ENCODE measurements at places on chromosomes 4 and X.

DNA sequence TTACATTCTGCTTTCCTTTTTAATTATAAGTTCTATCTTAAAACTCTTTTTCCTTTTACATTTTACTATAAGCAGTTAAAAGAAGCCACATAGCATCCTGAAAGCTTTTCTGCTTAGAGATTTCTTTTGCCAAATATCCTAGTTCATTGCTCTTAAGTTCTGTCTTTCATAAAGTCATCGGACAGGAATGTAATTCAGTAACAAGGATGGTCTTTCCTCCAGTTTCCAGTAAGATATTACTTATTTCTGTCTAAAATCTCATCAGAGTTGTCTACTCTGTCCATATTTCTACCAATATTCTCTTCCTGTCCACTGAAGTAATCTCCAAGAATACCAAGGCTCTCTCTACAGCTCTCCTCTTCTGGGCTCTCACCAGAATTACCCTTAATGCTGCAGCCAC lies 37.5 kb upstream of the ADH1C start:
- no peak for DNase-seq

DNA sequence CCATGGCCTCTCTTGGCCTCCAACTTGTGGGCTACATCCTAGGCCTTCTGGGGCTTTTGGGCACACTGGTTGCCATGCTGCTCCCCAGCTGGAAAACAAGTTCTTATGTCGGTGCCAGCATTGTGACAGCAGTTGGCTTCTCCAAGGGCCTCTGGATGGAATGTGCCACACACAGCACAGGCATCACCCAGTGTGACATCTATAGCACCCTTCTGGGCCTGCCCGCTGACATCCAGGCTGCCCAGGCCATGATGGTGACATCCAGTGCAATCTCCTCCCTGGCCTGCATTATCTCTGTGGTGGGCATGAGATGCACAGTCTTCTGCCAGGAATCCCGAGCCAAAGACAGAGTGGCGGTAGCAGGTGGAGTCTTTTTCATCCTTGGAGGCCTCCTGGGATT lies 8.0 kb downstream of the CLDN2 start:
- no peak for DNase-seq

- DNase-seq = no peak
Measured at GRCh38 chr4:110849461-110849860, 226.6 kb upstream of the PITX2 start.

- no peak for DNase-seq
Measured at GRCh38 chr4:6470502-6471306, 1.7 kb downstream of the PPP2R2C start.

- no peak for DNase-seq
Measured at GRCh38 chr4:48939785-48940184, 33.2 kb upstream of the OCIAD2 start.

DNA sequence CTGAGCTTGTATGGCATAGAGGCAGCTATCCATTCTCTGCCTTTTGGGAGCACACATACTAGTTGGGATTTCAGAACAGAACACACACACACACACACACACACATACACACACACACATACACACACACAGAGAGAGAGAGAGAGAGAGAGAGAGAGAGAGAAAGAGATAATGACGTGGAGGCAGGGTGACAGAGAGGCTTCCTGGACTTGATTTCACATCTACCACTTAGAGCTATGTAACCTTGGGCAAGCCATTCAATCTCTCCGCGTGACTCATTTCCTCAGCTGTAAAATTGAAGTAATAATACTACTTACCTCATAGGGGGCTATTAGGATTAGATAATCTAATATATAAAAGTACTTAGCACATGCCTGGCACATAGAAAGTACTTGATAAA lies 12.3 kb upstream of the GRIA3 start:
- no peak for DNase-seq

GRCh38 chrX:140050906-140051305 lies 85.6 kb upstream of the CXorf66 start:
- no peak for DNase-seq

- DNase-seq = no peak
Measured at GRCh38 chr4:77564231-77564630, 41.4 kb upstream of the CXCL13 start.

DNA sequence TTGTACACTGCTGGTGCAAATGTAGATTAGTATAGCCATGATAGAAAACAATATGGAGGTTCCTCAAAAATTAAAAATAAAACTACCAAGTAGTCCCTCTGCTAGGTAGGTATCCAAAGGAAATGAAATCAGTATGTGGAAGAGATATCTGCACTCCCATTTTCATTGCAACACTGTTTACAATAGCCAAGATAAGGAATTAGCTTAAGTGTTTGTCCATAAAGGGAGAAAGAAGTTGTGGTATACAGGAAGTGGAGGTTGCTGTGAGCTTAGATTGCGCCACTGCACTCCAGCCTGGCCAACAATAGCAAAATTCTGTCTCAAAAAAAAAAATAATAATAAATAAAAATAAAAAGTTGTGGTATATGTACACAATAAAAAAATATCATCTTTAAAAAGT lies 325.0 kb upstream of the EMCN start:
- DNase-seq = no peak

DNA sequence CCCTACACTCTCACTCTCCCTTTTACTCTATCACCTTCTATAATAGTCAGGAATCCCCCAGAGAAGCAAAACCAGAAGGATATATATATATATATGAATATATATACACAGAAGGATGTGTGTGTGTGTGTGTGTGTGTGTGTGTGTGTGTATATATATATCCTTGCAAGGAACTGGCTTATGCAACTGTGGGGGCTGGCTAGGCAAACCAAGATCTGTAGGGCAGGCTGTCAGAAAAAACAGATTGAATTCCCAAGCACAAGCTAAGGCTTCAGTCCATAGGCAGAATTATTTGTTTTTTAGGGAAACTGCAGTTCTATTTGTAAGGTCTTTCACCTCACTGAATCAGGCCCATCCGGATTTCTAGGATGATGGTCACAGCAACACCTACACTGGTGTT lies 13.0 kb upstream of the KLHL2 start:
- no peak for DNase-seq

- DNase-seq = peak; percentile 17
Measured at GRCh38 chrX:140091125-140091886, 126.0 kb upstream of the CXorf66 start.

GRCh38 chr4:40916880-40917279 lies 167.1 kb downstream of the NSUN7 start:
- DNase-seq = no peak

DNA sequence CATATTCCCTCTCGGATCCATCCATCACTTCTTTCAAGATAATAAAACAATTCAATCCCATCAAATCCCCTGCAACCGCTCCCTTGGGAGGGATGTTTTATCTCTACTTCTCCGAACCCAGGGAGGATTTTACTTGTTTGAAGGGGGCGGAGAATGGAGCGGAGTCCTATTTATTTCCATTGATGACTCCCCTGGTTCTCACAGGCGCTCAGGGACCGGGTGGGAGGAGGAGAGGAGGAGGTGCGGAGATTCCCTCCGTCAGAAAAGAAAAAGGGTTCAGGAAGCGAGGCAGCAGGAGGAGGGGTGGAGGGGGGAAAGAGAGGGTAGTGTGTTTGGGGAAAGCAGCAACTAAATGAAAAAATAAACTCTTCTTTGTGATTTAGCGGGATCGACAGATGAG lies 2.1 kb downstream of the NDNF start:
- DNase-seq = no peak

- no peak for DNase-seq
Measured at GRCh38 chr4:85760511-85760910, 285.6 kb downstream of the ARHGAP24 start.

DNA sequence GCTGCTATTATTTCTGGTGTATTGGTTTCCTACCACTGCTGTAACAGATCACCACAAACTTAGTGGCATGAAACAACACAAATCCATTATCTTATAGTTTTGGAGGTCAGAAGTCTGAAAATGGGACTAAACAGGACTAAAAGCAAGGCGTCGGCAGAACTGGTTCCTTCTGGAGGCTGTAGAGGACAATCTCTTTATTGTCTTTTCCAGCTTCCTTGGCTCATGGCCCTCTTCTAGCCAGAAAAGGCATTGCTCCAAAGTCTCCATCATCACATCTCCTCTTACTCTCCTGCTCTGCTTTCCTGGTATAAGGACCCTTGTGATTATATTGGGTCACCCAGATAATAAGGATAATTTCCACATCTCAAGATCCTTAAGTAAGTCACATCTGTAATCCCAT lies 121.9 kb downstream of the CLCN4 start:
- DNase-seq = no peak

DNA sequence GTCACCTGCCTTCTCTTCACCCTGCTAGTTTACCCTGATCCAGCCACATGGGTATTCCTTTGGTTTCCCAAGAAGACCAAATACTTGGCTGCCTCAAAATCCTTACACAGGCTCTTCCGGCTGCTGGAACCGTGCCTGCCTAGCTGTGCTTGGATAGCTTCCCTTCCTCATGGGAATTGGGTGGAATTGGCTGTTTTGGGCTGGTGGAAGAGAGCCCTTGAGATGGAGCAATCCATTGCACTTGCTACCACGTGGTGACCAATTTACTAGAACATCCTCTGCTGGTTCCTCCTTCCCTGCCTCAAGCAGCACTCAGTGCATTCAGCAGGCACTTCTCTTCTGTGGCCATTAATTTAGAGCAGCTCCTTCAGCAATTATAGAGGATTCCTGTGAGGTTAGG lies 119.3 kb upstream of the AP1S2 start:
- DNase-seq = no peak

DNA sequence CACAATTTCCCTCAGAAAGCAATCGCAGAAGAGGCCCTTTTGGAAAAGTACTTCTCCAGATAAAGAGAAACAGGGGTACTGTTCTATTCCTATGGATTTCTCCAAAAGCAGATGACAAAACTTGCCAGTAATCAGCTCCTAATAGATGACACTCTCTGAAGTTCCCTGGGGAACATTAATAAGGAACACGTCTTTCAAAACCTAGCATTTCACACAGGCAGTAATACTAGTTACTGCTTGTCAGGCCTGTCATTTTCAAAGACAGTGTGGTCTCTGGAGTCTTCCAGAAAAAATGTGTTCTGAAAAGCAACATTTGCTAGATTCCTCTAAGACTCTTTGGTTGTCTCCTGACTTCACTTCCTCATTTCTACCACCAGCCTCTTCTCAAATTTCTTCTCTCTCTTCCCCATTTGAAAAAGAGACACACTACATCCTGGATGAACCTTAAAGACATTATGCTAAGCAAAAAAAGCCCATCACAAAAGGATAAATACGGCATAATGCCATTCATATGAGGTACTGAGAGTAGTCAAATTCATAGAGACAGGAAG lies 47.3 kb downstream of the CHRDL1 start:
- no peak for DNase-seq

GRCh38 chrX:117835034-117835433 lies 281.6 kb downstream of the KLHL13 start:
- no peak for DNase-seq

DNA sequence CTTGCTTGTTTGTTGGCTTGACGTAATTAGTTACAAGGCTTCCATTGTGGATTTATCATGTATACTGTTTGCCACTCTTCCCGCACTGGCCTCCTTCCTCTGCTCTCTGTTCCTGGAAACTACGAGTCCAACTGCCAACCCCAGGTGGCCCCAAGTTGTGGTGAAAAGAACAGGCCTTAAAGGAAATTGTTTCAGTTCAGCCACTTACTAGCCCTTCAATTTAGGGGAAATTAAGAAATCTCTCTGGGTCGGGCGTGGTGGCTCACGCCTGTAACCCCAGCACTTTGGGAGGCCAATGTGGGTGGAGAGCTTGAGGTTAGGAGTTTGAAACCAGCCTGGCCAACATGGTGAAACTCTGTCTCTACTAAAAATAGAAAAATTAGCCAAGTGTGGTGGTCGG lies 28.0 kb downstream of the RBM47 start:
- DNase-seq = no peak

- no peak for DNase-seq
Measured at GRCh38 chr4:51830156-51830720, 12.7 kb upstream of the DCUN1D4 start.

DNA sequence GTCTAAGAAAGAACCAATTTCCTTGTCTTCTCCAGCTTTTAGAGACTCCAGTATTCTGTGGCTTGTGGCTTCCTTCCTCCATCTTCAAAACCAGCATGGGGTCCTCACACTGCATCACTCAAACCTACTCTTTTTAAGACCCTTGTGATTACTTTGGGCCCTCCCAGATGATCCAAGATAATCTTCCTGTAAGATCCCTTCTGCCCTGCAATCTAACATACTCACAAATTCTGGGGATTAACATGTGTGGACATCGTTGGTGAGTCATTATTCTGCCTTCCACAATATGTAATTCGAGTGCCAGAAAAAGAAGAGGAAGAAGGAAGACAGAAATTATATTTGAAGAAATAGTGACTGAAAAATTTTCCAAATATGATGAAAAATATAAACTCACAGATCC lies 47.9 kb downstream of the BEND4 start:
- no peak for DNase-seq

- DNase-seq = no peak
Measured at GRCh38 chr4:73822389-73822788, 14.1 kb upstream of the CXCL6 start.

- DNase-seq = no peak
Measured at GRCh38 chrX:63743596-63743995, 41.4 kb downstream of the ARHGEF9 start.

GRCh38 chr4:913280-913618 lies 18.9 kb downstream of the GAK start:
- DNase-seq = no peak

DNA sequence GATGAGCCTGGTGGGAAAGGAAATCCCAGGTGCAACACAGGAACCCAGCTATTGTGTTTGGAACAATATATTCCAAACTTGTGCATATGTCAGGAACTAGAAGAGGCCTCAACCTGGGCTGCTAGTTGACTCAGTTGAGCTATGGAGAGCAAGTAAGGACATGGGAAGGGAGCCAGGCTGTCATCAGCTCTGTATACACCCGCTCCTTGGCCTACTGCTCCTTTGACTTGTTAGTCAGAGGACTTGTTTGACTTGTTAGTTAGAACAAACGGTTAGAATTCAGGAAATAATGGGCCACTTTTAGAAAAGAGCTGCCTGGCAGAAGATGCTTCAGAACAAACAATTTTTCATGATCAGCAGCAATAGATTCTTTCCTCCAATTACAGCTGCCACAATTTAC lies 76.4 kb downstream of the CBLL2 start:
- no peak for DNase-seq

GRCh38 chr4:15878011-15878410 lies 60.5 kb downstream of the FGFBP1 start:
- no peak for DNase-seq

GRCh38 chr4:32219306-32220075 lies 1499.3 kb downstream of the PCDH7 start:
- DNase-seq = no peak
